ENCODE measurements at places on chromosomes 5 and 9. TPM values are rescaled to one million over a fixed set of nuclear protein-coding genes. Genes with fewer than 3 reads are reported as not detected.

GRCh38 chr5:164360589-164360988 lies 855.2 kb downstream of the MAT2B start:
- ATAC-seq, result no peak

GRCh38 chr5:72251386-72251785 lies 68.7 kb downstream of the MRPS27 start:
- no peak for ATAC-seq

GRCh38 chr9:30280229-30280900 lies 2104.1 kb upstream of the ACO1 start:
- no peak for ATAC-seq

- ATAC-seq, result no peak
Measured at GRCh38 chr5:178555771-178556211, 34.4 kb downstream of the COL23A1 start.

- peak; percentile 89 for ATAC-seq
Measured at GRCh38 chr9:123946101-123946821, 16.3 kb upstream of the DENND1A start.

- peak; percentile 84 for ATAC-seq
Measured at GRCh38 chr5:173144200-173145176, at the start of gene BNIP1. Gene BNIP1 (plus strand): TSS chr5:173144531. CDS start chr5:173144546, 15 bp downstream.

GRCh38 chr9:92385477-92385876 lies 18.9 kb downstream of the OGN start:
- ATAC-seq, result no peak

DNA sequence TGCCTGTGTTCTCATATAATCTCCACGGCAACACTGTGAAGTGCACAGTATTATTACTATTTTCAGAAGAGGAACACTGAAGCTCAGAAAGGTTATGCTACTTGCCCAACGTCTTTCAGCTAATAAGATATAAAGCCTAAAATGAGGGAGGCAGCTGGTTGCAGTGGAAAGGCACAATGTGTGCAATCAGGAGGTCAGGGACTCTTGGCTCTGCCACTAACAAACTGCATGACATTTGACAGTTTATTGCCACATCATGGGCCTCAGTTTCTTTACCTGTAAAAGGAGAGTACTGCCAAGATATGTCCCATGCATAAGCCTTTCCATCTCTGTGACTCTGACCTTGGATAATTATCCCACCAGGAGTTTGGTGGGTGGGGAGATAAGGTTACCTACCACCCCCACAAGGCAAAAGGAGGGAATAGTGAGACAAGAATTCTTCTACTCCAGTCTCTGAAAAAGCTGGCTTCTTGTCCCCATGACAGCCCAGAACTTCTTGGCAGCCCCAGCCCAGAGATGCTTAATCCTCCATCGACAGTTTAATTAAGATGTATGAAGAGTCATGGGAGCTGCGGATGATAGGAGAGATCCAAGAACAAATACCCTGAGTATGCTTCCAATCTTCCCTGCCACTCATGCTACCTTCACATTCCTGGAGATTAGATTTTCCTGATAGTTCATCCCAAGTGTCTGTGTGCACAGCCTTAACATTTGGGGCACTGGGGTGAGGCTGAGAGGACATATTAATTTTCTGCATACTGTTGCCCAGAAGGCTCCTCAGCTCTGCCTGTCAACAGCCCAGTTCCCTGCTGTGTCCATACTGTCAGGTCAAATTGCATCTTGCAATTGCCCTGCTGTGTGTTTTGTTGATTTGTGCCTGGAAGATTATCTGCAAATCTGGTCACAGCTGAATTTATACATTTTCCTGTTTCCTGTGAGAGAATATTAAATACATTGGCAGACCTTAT lies 271.2 kb downstream of the FAM114A2 start:
- no peak for ATAC-seq

DNA sequence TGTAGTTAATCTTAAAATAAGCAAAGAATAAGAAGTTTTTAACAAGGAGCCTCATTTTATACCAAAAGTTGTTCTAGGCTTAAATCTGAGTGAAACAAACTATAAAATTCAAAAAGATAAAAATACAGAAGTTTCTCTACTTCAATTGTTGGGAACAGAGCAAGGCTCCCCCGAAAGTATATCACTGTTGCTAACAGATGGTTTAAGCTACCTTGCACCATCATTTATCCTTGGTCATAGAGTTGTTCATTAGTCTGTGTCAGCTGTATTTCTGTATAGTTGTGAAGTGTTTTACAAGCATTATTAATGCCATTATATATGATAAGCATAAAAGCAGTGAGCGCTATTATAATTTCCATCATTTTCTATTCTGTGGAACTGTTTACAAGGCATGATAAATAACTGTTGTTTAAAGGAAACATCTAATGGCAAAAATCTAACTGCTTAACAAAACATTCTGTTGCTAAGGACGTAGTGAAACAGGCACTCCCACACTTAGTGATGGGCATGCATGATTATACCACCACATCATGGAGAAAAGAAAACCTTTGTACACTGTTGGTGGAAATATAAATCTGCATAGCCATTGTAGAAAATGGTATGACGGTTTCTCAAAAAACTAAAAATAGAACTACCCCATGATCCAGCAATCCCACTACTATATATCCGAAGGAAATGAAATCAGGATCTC lies 23.3 kb upstream of the ACO1 start:
- no peak for ATAC-seq

- no peak for ATAC-seq
Measured at GRCh38 chr5:144378681-144379080, 208.0 kb downstream of the KCTD16 start.

GRCh38 chr9:33620738-33621439 lies 96.8 kb downstream of the ANKRD18B start:
- peak; percentile 32 for ATAC-seq

Gene TMEM174
- not detected for total RNA-seq

Gene C6
- not detected for total RNA-seq

Gene FGF1
- 0.54 TPM for total RNA-seq

Gene GPR150
- total RNA-seq, result 0.31 TPM

Gene GDF9
- total RNA-seq, result 1.6 TPM

Gene IL3
- not detected for total RNA-seq

Gene PLAA
- total RNA-seq, result 34.4 TPM

Gene TMEM252
- not detected for total RNA-seq

Gene ABCA1
- 20.7 TPM for total RNA-seq

Gene PLAC8L1
- 1.9 TPM for total RNA-seq

Gene AHRR
- total RNA-seq, result 2.3 TPM

Gene SERF1B
- total RNA-seq, result 75.7 TPM

Gene PCA3
- total RNA-seq, result 7.0 TPM

Gene INSL6
- 0.16 TPM for total RNA-seq

All from motor neuron (in vitro differentiated cells).